Esophagus squamous epithelium (tissue), 5 donors: ENCODE measurements at places on chromosomes 7 and 10.

DNA sequence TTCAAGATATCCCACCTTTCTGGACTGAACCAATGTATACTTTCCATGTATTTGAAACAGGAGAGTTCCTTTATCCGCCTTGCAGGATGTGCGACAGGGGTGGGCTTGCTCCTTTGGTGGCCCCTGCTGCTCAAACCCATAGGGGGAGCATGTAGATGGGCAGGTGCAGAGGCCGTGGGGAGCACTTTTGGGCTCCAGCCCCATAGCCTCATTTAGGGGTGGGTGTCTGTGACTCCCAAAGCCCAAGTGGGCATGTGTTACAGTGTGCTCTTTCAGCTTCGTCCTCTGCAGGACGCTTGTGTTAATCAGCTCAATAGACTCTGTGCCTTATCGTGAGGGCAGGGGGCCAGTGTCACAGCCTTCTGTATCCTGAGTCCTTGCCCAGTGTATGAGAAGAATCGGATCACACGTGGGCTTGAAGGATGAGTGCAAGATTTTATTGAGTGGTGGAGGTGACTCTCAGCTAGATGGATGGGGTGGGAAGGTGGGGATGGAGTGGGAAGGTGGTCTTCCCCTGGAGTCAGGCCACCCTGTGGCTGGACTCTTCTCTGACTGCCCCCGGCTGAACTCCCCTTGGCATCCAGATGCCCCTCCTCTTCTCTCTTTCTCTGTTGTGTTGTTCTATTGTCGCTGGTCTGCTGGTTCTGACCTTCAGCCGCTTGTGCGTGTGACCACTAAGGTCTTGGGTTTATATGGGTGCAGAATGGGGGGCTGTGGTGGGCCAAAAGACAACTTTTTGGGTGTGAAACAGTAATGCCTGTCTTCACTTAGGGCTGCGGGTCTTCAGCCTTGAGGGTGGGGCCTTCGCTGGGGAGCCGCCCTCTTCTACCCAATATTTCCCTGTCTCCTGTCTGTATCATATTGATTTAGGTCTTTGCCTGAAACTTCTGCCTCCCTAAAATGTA, 262.2 kb downstream of the GLRX3 start:
- no peaks in the 10 kb centered on the region for H3K27me3 ChIP-seq
- no peak overlapping the region for H3K4me3 ChIP-seq
- H3K4me1 ChIP-seq, result no peaks in the 10 kb centered on the region
- H3K27ac ChIP-seq, result no peak overlapping the region
- H3K36me3 ChIP-seq, result no peaks in the 10 kb centered on the region

DNA sequence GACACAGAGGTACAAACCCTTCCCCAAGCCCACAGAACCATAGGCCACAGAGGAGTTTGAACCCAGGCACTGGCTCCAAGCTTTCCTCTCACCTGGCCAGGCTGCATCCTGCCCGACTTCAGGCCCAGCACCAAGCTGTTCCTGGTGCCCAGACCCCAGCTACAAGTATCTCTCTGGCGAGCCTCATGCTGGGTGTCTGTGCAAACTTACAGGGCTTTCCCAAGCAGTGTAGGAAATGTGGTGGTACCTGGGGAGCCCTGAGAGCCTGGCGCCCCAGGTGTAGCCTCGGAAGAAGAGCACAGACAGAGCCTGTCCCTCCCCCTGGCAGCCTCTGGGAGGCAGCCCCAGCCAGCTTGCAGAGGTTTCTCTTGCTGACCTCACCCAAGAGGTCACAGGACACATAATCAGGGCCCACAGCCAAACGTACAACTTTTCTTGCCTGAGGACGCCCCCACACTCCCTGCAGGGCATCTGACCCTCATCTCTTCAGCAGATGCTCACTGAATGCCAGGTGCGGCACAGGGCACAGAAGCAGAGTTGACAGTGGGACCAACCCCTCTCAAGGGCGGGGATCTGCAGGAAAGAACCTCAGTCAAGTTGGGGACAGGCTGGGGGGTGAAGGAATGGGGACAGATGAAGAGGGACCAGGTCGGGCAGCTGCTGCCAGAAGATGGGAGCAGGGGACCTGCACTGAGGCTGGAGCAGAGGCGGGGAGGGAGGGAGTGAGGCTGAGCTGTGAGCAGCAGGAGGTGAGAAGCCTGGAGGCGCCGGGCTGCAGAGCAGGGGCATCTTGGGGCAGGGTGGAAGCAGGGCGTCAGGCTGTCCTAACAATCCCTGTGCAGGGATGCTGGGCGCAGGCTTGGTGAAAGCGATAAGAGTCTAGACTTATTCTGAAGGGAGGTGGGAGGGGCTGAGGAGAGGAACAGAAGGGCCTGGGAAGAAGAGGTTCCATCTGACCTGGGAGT, 16.3 kb upstream of the MYL7 start:
- no peak overlapping the region for H3K4me3 ChIP-seq
- no peak for DNase-seq
- no peaks in the 10 kb centered on the region for H3K36me3 ChIP-seq
- H3K27ac ChIP-seq, result no peak overlapping the region
- H3K4me1 ChIP-seq, result no peaks in the 10 kb centered on the region

- no peaks in the 10 kb centered on the region for H3K27me3 ChIP-seq
- peak overlapping the region; percentile 30 for H3K27ac ChIP-seq
- no peak overlapping the region for H3K4me3 ChIP-seq
- DNase-seq, result no peak
- H3K36me3 ChIP-seq, result no peaks in the 10 kb centered on the region
Measured at GRCh38 chr10:70573599-70574506, 28.7 kb downstream of the PRF1 start.

DNA sequence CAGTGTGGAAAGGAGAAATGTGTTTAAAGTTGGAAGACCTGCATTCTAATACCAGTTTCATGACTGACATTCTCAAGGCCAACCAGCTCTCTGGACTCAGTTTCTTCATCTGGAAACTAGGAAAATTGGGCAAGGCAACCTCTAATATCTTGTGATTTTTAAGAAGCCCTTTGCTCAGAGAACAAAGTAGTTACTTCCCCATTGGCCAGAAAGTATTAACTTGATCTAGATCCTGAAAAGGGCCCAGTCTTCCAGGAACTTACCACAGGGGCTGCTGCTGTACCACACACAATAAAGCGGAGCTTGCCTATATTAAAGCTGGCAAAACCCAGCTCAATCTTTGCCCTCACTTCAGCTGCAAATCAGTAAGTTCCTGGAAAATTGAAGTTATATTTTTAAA, 155.6 kb upstream of the ADO start:
- H3K36me3 ChIP-seq, result no peaks in the 10 kb centered on the region
- no peaks in the 10 kb centered on the region for H3K4me1 ChIP-seq
- no peak for DNase-seq
- H3K4me3 ChIP-seq, result no peak overlapping the region
- H3K27me3 ChIP-seq, result no peaks in the 10 kb centered on the region

GRCh38 chr10:90407131-90407530, 450.7 kb downstream of the HTR7 start:
- H3K27ac ChIP-seq, result no peak overlapping the region
- H3K4me1 ChIP-seq, result no peaks in the 10 kb centered on the region
- no peaks in the 10 kb centered on the region for H3K27me3 ChIP-seq
- no peak for DNase-seq
- no peak overlapping the region for H3K4me3 ChIP-seq

DNA sequence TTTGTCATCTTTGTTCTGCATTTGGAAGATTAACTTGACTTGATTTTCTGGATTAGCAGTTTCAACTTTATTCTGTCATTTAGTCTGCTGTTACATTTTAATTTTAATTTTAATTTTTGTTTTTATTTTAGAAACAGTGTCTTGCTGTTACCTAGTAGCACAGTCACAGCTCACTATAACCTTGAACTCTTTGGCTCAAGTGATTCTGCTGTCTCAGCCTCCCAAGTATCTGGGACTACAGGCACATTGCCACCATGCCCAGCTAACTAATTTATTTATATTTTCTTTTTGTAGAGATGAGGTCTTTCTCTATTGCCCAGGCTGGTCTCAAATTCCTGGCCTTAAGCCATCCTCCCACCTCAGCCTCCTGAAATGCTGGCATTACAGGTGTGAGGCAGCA, 35.3 kb downstream of the PALS2 start:
- H3K4me1 ChIP-seq, result no peaks in the 10 kb centered on the region
- H3K36me3 ChIP-seq, result no peaks in the 10 kb centered on the region
- no peak for DNase-seq
- H3K27ac ChIP-seq, result no peak overlapping the region
- H3K4me3 ChIP-seq, result no peak overlapping the region
- H3K27me3 ChIP-seq, result no peaks in the 10 kb centered on the region

DNA sequence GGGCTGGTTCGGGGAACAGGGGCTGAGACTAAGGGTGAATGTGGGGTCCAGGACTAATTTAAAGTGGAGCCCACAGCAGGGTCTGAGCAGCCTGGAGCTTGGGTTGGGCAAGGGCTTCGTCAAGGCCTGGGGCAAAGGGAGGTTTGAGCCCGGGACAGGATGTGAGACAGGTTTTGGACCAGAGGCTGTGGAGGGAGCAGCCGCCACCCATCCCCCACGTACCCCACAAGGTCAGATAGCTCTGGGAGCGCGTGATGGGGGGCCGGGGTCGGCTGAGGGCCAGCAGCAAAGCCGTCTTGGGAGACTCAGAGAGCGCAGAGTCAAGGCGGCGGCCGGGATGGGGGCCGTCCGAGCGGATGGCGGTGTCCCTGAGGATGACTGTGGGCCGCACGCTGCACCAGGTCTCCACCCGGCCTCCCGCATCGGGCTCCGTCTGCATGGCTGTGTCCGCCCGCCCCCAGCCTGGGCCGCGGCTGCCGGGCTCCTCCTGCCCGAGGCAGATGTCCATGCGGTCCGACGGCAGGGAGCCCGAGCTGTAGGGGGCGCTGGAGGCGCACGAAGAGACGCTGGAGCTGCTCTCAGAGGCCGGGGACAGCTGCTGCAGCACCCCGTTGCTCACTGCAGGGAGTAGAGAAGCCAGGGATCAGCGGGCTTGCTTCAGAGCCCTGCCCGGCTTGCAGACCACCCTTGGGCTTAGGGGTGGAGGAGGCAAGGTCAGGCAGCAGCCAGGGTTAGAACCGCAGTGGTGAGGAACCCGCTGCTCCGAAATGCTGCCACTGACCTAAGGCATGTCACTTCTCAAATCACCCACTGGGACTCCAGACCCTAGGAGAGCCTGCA, 12.1 kb downstream of the PDZD7 start:
- DNase-seq, result no peak
- H3K27ac ChIP-seq, result no peak overlapping the region
- H3K4me1 ChIP-seq, result peaks cover 12% of the 10 kb centered on the region
- H3K4me3 ChIP-seq, result no peak overlapping the region
- H3K27me3 ChIP-seq, result no peaks in the 10 kb centered on the region

- H3K4me1 ChIP-seq, result no peaks in the 10 kb centered on the region
- no peak overlapping the region for H3K27ac ChIP-seq
- no peak overlapping the region for H3K4me3 ChIP-seq
- no peaks in the 10 kb centered on the region for H3K36me3 ChIP-seq
Measured at GRCh38 chr10:70106958-70107791, 25.4 kb downstream of the AIFM2 start.

DNA sequence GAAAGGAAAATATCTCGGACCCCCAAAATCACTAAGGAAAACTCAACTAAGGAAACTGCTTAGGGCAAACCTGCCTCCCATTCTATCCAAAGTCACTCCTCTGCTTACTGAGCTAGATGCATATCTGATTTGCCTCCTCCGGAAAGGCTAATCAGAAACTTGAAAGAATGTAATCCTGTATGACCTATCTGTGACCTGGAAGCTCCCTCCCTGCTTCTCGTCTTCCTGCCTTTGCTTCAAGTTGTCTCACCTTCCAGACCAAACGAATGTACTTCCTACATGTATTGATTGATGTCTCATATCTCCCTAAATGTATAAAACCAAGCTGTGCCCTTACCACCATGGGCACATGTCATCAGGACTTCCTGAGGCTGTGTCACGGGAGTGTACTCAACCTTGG, 58.1 kb upstream of the SEC61G start:
- H3K27me3 ChIP-seq, result no peaks in the 10 kb centered on the region
- H3K36me3 ChIP-seq, result no peaks in the 10 kb centered on the region
- no peak overlapping the region for H3K27ac ChIP-seq
- no peak overlapping the region for H3K4me3 ChIP-seq
- no peak for DNase-seq
- peaks cover 9% of the 10 kb centered on the region for H3K4me1 ChIP-seq

DNA sequence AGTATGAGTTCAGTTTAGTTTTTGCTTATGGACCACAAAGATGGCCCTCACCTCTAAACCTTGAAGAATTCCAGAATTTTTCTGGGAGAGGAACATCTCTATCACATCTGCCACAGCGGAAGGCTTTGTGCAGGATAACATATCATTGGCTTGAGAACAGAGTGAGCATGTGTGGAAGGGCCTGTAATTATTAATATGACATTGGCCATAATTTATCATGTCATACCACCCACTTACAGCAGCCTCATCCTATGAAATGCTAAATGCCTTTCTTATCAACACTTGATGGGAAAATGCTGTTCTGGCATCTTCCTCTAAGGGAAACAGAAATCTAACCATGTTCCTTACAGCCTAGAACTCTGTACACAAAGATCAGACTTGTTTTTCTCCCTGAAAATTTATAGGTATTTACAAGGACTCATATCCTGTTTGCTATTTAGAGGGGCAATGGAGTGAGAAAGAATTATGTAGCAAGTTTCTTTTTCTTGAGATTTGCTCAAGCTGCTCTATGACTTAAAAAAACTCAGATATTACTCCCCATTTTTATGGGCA, 817.3 kb downstream of the LRMDA start:
- H3K4me1 ChIP-seq, result no peaks in the 10 kb centered on the region
- no peak overlapping the region for H3K4me3 ChIP-seq
- no peaks in the 10 kb centered on the region for H3K27me3 ChIP-seq
- H3K36me3 ChIP-seq, result no peaks in the 10 kb centered on the region

GRCh38 chr7:28292834-28293526, 112.4 kb upstream of the JAZF1 start:
- no peaks in the 10 kb centered on the region for H3K36me3 ChIP-seq
- no peaks in the 10 kb centered on the region for H3K4me1 ChIP-seq
- H3K27me3 ChIP-seq, result peaks cover 5% of the 10 kb centered on the region

DNA sequence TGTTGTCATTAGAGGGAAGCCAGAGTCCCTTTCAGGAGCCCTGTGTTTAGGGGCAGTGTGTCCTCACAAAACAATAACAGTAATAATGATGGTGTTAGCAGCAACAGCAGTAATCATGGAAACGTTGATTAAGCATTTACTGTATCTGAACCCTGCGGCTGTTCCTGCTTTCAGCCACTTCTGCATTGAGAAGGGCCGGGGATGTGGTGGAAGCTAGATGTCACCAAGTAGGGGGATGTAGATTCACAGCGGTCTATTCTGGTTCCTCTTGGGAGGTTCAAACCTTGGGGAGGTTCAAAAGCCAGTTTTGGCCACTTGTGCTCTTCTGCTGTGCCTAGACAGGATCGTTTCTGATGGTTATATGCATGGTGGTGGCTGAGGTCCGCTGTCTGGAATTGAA, 44.8 kb downstream of the PRPF18 start:
- H3K27ac ChIP-seq, result no peak overlapping the region
- peaks cover 5% of the 10 kb centered on the region for H3K4me1 ChIP-seq
- no peak for DNase-seq
- no peaks in the 10 kb centered on the region for H3K36me3 ChIP-seq

GRCh38 chr7:1957471-1958225, 275.1 kb downstream of the MAD1L1 start:
- H3K27ac ChIP-seq, result no peak overlapping the region
- H3K4me1 ChIP-seq, result no peaks in the 10 kb centered on the region
- H3K36me3 ChIP-seq, result no peaks in the 10 kb centered on the region
- no peak for DNase-seq
- H3K27me3 ChIP-seq, result no peaks in the 10 kb centered on the region
